ENCODE measurements at places on chromosomes 3 and 15.
A peak's percentile ranks its signal among the peaks of the same experiment; 100 is the strongest.

- no peak for DNase-seq
These were observed 48.8 kb downstream of the EXOG start for GRCh38 chr3:38544926-38545325.

DNA sequence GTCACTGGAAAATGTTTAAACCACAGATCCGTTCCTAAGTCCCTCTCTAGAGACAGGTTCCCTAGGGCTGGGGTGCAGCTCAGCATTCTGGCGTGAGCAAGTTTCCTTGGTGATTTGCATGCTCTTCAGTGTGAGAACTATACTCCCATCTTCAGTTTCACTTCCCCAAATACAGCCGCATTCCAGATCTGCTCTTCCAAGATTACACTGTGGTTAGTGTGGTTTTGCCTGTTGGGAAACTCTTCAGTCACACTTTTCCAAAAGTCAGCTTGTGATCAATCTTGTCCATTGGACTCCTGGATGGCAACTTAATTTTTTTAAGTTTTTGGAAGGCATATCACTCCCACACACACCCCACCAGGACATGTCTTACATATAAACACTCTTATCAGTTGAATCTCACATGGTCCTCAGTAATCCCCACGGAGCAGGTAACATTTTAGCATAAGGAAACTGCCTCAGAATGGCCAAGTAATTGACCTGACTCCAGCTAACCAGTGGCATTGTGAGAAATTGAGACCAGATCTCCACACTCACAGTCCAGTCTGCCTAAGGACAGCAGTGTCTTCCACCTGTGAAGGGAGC lies 33.5 kb upstream of the PTPN23 start:
- no peak for DNase-seq

DNA sequence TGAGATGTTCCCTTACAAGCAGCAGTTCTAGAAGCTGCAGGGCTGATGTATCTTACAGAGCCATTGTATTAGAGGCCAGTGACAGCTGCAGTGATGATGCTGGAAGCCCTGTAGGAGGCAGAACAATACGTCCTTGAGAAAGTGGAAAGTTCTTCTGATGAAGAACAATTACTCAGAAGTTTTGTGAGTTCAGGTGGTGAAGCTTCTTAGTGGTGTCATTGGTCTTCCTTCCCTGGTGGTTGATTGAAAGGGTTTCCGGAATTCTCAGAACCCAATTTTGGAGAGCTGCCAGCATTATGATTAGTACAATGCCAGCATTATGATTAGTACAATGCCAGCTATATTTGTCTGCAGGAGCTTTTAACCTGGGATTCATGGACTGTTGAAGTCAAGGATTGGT lies 356.4 kb downstream of the MFSD1 start:
- DNase-seq: no peak

DNA sequence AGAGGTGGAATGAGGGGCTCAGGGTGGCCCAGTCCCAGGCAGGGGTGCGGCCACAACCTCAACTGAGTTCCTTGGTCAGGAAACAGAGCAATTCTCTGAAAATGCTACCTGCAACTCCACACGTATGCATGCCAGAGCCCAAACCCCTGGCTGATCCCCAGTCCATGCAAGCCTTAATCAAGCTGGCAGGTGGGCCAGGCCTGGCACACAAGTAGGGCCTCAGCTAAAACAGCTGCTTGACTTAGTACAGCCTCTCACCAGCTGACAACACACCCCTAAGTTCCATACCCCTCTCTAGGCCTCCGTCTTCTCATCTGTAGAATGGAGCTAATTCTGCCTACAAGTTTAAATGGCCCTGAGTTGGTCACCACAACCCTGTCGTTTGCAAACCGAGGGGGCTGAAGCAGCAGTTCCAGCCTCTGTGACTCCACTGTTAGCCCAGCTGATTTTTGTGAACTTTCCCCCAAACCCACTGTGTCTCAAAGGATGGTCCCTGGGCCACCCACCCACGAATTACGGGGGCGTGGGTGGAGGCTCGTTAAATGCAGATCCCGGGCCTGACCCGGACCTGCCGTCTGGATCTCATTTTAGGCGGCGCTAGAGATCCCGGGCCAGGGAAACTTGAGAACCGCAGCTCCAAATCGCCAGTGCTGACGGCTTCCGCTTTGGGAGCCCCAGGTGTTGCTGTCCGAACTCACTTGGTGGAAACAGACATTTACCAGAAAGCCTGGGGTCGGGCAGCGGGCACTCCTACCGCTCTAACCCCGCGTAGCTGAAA lies 927 bp downstream of the CHDH start:
- DNase-seq: no peak

DNA sequence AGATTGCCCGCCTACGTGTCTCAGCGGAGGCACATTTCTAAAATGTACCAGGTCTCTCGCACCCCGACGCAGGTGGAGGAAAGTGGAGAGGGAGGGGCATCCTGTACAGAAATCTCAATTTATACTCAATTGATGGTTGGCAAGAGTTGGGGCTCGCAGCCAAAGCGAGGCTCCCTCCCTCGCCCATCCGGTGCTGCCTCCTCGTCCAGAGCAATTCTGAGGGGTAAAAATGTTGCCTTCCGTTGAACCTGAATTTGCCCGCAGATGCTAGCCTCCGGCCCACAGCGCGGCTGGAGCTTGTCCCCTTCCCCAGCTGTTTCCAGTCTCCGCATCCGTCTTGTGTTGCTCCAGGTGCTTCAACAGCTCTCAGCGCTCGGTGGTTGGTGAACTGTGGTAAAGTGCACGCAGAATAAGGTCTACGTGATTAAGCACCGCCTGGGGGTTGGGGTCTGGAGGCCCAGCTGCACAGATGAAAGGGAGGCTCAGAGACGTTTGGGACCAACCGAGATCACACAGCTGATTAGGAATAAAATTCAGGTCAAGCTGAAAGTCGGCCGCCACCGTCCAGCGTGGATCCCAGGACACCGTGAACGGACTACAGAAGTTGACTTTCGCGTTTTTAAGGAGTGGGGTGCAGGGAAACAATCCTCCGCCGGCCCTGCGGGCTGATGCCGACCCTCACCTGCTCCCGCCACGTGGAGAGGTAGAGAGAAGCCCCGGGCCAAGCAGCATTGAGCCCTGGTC lies 846 bp upstream of the POLG start:
- DNase-seq: peak; percentile 10

- no peak for DNase-seq
These were observed 48.6 kb downstream of the RARB start for GRCh38 chr3:25476639-25477038.

DNA sequence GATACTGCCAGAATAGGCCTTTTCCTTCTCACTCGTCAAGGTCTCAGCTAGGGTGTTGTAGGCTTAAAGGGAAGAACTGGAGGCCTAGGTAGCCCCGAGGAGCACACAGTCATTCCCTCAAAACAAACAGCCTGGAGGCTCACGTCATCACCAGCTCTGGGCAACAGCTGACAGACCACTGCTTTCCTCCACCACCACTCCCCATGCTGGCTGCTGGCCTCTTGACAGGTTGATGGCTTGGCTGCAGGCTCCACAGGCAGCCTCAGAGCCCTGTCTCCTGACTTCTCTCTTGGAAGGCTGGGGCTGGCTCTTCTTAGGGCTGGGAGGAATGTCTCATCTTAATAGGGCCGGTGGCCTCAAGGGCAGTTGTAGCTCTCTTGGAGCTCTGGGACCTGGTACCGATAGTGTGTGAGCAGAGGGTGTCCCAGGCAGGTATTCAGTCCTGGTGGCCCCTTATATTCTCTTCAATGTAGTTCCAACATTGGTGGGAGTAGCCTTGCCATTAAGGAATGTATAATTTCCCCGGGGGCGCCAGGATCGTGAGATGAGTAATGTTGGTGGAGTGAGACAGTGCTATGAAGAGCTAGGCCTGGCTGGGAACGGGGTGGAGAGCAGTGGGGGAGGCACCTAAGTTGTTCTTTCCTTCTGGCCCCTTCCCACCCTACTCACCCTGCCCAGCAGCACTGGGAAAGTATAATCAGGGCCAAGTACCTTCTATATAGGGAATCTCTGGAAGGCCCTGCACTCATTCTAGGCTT lies 6.1 kb upstream of the AP2M1 start:
- DNase-seq: no peak

DNA sequence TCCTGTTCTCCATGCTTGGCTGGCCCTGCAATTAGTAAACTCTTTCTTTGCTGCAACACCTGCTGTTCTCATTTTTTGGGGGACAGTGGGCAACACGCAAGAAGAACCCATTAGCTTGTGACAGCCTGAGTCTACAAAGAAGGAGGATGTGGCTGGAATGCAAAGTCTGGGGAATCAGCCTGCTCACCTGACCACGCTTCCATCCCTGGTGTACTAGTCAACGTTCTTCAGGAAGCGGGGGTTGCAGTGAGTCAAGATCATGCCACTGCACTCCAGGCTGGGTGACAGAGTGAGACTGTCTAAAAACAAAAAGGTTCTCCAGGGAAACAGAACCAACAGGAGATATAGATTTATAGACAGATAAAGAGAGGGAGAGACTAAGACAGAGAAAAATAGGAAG lies 27.7 kb upstream of the KBTBD12 start:
- DNase-seq: no peak

- DNase-seq: no peak
These were observed 18.3 kb downstream of the PPARG start for GRCh38 chr3:12307136-12307535.

- DNase-seq: no peak
These were observed 189.7 kb downstream of the CDIN1 start for GRCh38 chr15:36769098-36769497.

GRCh38 chr3:189496375-189497138 lies 134.6 kb upstream of the TP63 start:
- DNase-seq: no peak

GRCh38 chr3:182041668-182042291 lies 330.1 kb downstream of the SOX2 start:
- no peak for DNase-seq

GRCh38 chr3:39850716-39851032 lies 41.3 kb downstream of the MYRIP start:
- DNase-seq: no peak

- DNase-seq: no peak
These were observed 33.9 kb upstream of the STT3B start for GRCh38 chr3:31498791-31499190.

- DNase-seq: no peak
These were observed 104.7 kb downstream of the UNC13C start for GRCh38 chr15:54082836-54083492.

DNA sequence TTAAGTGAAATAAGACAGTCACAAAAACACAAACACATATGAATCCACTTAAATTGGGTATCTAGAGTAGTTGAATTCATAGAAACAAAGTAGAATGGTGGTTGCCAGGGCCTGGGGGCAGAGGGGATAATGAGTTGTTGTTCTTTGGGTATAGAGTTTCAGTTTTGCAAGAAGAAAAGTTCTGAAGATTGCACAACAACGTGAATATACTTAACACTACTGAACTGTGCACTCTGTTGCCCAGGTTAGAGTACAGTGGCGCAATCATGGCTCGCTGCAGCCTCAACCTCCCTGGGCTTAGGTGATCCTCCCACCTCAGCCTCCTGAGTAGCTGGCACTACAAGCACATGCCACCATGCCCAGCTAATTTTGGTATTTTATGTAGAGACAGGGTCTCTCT lies 14.9 kb downstream of the GRAMD2A start:
- no peak for DNase-seq

DNA sequence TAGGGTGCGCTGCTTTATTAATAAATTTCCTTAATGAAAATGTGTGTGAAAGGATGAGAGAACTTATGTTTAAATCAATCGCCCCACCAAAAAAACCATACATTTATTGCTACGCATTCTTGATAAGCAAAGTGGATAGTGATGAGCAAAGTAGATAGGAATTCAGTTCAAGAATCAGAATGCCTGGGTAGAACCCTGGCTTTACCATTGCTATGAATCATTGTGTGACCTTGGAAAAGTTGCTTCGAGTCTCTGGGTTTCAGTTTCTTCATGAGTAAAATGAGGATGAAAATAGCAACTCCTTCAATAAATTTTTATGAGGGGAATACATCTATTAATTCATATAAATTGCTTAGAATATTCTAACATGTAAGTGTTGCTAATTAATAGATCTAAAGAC lies 2.6 kb upstream of the ALCAM start:
- DNase-seq: no peak

GRCh38 chr3:111032677-111033076 lies 38.9 kb upstream of the NECTIN3 start:
- DNase-seq: no peak

DNA sequence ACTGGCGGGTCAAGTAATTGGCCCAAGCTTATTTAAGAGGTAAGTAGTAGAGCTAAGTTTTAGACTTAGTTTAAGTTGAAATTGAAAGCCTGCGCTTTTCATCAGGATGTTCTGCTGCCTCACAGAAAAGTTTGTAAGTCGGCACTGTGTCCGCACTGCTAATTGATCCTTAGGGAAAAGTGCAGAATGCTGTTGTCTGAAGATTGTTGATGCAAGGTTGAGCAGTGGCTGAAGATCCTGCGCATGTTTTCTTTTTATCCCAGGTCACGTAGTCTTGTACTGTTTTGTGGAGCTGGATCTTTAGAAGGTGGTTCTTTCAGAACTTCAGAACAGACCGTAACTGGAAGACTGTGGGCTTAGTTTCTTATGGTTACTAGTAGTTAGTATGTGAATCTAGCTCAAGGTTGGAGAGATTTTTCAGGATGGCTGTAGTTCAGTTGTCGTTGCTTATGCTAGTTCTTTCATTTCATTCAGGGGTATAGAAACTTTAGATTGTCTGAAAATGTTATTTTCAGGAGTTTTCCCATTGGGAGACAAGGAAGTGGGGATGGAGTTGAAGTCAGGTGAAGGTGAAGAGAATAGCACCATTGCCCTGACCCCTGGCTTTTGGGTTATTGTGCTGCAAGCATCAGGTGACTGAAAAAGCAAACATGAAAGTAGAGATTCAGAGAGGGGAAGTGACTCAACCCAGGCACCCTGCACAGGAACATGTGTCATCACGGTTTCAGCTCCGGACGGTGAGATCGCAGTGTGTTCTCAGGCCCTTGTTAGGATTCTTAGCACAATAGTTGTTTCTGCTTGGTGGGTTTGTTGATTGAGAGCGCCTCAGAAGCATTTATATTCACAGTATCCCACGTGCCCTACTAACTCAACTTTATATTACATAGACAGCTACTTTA lies 32.8 kb downstream of the AKAP13 start:
- peak; percentile 41 for DNase-seq

- no peak for DNase-seq
These were observed 33.8 kb upstream of the TRA2B start for GRCh38 chr3:185971579-185971978.

- DNase-seq: no peak
These were observed 993.2 kb downstream of the OTOL1 start for GRCh38 chr3:162489853-162490252.

DNA sequence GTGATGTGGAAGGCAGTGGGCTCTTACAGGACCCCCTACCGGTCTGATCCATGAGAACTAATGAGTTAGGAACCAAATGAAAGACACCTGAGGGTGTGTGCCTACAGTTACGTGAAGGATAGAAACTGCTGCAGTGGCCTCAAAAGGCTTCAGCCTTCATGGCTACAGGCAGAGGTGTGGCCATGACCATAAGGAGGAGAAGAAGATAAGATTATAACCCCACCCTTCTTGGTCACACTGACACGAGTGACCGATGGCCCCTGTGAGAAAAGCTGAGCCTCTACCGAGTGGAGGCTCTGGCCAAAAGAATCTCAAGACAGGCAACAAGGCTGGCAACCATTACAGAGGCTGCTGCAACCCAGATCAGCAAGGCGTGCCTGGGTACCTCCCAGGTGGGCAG lies 6.3 kb downstream of the RFT1 start:
- DNase-seq: no peak
